ENCODE measurements at places on chromosomes 4 and X.

DNA sequence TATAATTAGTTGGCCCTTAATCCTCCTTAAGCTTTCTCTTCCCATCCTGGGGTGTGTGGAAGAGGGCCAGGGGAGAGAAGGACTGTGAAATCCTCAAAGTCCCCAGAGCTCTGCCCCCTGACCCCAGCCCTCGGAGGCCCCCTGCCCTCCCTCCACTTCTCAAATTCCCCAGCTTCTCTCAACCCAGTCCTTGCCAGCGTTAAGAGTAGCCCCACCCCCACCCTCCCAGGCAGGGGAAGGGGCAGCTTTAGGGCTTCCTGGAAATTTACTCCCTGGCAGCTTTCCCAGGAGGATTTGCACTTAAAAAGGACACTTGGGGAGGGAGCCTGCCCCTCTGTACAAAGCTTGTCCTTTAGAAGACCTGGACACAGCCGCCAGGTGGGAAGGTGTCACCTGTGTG, 11.8 kb upstream of the CD40LG start:
- DNase-seq: no peak

DNA sequence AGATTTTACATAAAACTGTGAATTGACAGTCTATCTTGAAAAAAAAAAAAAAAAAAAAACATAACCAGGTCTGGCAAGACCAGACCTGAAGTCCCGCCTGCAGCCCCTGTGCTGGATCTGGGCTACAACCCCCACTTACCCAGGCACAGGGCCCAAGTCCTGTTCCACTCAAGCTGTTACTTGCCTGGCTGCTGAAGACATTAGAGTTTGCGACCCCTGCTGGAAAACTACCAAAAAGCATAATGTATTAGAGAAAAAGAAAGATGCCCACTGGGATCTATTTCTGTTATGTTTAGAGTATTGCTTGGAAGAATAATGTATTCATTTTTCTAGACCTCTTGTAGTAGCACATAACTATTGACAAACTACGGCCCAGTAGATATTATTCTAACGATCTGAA, 4.7 kb downstream of the HS3ST1 start:
- DNase-seq: peak; percentile 57

GRCh38 chr4:138021139-138021830, 220.9 kb downstream of the SLC7A11 start:
- DNase-seq: no peak

GRCh38 chr4:5045097-5045496, 6.2 kb upstream of the STK32B start:
- peak; percentile 96 for DNase-seq

- DNase-seq: peak; percentile 0
Observed at GRCh38 chrX:130834149-130834548, 68.9 kb downstream of the ENOX2 start.

GRCh38 chr4:145639186-145639698, 20.1 kb downstream of the MMAA start:
- no peak for DNase-seq

GRCh38 chrX:102515975-102516941, at the start of gene TMSB15A:
Gene TMSB15A (minus strand): TSS chrX:102516739.
- peak; percentile 43 for DNase-seq

All from Kasumi-1 (cell line).